Activated T-cell treated with anti-CD3 and anti-CD28 coated beads for 48 hours (primary cell): ENCODE measurements at places on chromosomes 2 and 18.

DNA sequence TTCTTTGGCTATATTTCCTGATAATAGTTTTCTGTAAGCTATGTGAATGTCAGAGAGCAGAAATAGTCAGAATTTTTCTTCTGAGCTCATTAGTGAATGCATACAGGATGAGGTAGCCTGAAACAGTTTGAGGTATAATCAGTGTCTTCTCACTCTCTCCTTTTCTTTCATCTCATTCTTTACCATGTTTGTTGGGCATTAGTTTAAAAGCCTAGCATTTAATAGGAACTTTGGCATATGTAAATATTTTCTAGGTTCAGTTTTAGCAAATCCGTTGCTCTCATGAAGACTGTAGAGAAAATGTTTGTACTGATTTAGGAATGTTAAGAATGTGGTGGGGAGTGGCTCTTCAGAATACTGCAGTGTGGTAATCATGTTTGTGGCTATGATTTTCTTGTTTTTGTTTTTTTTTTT, 119.4 kb downstream of the PARD3B start:
- no peak for DNase-seq

- DNase-seq = no peak
Observed at GRCh38 chr18:58908006-58908405, 43.3 kb downstream of the ZNF532 start.

- DNase-seq = no peak
Observed at GRCh38 chr2:103419506-103419905, 657.7 kb downstream of the TMEM182 start.

DNA sequence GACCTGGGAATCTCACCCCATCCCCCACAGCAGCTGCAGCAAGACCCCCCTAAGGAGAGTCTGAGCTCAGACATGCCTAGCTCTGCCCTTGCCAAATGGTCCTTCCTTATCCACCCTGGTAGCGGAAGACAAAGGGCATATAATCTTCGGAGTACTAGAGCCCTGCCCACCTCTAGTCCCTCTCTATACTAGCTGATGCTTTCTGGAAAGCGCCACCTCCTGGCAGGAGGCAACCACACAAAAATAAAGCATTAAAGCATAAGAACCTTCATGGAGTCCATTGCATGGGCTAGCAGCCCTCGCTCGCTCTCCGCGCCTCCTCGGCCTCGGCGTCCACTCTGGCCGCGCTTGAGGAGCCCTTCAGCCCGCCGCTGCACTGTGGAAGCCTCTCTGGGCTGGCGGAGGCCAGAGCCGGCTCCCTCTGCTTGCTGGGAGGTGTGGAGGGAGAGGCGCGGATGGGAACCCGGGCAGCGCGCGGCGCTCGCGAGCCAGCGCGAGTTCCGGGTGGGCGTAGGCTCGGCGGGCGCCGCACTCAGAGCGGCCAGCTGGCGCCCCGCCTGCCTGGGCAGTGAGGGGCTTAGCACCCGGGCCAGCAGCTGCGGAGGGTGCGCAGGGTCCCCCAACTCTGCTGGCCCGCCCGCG, 941.2 kb downstream of the SUCLG1 start:
- no peak for DNase-seq

DNA sequence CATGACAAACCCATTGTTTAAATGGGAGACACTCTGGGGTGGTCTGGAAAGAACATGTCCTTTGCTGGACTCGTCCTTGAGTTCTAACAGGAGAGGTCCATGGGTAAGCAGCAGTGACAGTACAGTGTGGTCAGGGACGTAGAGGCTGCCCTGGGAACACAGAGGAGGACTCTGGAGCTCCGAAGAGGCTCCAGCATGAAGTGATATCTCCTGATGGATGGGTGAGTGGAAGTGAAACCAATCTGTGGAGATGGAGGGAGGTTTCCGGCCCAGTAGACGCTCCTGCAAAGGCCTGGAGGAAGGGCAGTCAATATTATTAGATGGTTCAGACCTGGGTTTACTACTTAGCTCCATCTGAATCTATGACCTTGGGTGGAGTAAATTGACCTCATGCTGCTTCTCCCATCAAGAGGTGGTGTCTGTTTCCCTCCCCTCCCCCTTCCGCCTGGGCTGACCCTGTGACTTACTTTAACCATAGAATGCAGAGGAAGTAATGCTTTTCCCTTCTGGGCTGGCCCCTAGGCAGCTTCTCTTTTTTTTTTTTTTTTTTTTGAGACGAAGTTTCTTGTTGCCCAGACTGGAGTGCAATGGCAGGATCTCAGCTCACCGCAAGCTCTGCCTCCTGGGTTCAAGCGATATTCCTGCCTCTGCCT, 2.3 kb upstream of the TFCP2L1 start:
- DNase-seq = no peak

- no peak for DNase-seq
Observed at GRCh38 chr2:106358521-106358920, 109.7 kb downstream of the RGPD3 start.

- no peak for DNase-seq
Observed at GRCh38 chr2:217515615-217516309, 487.0 kb downstream of the TNS1 start.

DNA sequence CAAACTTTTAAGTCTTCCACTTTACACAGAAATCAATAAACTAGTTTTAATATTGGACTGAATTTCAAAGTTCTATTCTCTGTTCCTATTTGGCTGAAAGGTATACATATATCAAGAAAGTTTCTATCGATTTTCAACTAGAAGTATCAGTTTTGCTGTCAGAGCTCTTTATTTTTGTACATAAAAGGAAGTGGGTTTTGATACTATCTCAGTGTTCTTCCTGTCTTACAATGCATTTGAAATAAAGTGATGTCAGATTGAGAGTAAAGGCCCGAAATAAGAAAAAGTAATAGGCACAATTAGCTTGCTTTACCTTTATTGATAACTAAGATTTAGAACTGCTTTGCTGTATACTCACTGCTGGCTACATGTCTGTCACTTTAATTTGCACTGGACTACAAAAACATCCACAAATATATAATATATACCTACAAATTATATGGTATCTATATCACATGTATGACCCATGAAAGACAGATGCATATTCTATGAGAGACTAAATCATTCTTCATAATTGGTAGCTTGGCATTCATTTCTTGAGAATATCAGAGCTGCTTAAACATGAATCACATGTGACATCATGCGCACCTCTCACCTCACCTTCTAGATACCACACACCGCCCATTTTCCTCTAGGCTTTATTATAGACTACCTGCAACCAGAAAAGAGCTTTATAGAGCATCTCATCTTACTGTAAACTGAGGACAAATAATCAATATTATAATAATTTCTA, 83.6 kb downstream of the ASXL2 start:
- no peak for DNase-seq

DNA sequence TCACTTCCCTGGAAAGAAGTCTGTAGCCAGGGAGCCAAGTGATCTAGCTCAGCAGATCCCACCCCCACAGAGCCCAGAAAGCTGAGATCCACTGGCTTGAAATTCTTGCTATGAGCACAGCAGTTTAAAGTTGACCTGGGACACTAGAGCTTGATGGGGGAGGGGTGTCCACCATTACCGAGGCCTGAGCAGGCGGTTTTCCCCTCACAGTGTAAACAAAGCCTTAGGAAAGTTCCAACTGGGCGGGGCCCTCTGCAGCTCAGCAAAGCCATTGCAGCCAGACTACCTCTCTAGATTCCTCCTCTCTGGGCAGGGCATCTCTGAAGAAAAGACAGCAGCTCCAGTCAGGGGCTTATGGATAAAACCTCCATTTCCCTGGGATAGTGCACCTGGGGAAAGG, 887.2 kb upstream of the LRATD1 start:
- no peak for DNase-seq
